ENCODE measurements at places on chromosomes 12 and 14. TPM values are rescaled to one million over a fixed set of nuclear protein-coding genes. Genes with fewer than 3 reads are reported as not detected.

IL31 gene
- 4.0 TPM for total RNA-seq

DNA sequence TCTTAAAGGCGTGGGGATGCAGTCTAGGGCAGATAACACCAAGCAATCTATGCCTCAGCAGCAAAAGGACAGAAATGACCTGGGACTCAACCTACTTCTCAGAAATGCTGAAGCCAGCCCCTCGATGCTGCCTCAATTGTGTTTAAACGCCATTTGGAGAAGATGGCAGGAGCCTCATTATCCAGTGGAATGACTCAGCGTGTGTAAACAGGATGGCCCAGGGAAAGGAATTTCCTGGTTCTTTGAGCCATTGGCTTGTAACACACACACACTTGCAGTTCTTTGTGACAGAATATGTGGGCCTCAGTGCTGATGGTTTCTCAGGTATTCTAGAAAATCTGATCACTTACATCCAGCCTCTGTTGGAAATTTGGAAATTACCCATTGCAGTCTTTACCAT is 154.3 kb downstream of the NTF3 start:
- DNase-seq = no peak

DNA sequence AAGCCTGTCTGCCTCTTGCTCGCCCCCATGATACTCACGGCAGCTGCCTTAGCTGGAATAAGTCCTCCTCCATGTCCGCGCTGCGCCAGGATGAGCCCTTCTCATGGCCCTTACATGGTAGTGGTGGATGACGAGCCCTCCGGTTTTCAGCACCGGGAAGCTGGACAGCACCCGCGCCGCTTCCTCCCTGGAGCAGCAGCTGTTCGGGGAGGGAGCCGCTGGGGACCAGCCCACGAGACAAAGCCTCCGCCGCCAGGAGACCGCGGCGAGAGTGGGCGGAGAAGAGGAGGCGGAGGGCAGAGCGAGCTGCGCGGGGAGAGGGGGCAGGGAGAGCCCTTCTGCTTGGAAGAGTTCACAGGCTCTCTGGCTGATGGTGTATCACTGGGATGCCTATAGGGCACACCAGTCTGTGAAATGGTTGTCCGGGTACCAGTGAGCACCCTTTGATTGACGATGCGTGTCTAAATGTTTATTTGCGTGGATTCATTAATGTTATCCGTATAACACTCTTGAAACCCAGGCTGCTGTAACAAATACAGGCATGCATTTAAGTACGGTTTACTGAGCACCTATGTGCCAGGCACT is at the start of gene SVOP:
Gene SVOP (minus strand): TSS at position 273 of the 585 bp plus-strand sequence. CDS start 200 bp downstream, at position 73.
- peak; percentile 63 for DNase-seq

GRCh38 chr12:125222876-125223275 is 157.6 kb downstream of the AACS start:
- DNase-seq = no peak

OR4K14 gene
- total RNA-seq = not detected

DNA sequence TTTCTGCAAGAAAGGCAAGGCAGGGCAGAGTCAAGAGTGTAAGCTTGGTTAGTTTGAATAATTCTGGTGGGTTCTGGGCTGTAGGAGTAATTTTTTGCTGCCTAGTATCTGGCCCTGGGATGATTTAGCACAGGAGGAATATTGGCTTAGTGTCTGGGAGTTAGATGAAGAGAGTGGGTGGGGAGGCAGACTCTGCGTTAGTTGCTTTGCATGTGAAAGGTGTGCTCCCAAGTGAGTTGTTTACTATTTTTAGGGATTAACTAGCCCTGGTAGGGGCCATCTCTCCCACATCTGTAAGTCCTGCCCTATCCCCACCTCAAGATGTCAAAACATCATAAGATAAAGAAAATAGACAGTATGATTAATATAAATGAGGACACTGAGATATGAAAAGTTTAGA is 249.7 kb downstream of the LRIG3 start:
- no peak for DNase-seq

DNA sequence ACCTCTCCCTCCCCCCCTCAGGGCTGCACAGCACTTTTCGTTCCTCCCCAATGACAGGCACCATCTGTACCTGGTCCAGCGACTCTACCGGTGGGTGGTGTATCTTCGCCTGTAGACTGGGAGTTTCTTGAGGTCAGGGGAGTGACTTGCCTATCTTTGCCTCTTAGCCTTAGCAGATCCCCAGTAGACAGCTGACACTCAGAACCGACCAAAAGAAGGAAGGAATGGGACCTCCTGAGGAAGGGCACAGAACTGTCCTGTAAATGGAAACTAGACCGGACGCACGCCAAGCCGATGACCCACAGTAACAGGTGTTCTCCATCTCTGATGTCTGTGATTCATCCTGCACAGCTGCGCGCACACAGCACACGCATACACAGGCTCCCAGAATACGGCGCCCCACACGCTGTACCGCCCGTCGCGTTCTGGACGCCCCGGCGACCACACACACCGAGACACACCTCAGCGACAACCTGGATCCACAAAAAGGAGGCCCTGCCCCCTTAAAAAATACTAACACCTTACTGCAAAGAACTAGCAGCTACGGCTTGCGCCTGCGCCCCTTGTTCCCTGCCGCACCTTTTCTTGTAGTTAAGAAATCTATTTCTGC is 673 bp upstream of the TTC9 start:
- peak; percentile 79 for DNase-seq

TSPAN19 gene
- not detected for total RNA-seq

DNA sequence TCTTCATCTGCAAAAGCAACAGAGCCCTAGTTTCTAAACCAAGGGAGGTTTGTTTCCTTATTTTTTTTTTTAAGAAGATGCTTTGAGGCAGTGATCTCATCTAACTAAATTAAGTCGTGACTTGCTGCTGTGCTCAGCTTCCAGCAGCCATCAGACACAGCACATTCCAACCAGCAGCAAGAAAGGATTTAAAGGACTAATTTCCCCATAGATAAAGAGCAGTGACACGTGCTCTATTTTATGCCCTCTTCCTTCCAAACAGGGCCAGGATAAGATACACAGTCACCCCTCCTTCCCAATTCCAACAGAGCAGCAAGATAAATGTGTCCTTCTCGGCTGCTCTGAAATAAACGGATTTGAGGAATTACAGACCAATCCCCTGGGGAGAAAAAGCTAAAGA is 81.7 kb downstream of the PRKAB1 start:
- DNase-seq = no peak

SOX5 gene
- 0.88 TPM for total RNA-seq

DNA sequence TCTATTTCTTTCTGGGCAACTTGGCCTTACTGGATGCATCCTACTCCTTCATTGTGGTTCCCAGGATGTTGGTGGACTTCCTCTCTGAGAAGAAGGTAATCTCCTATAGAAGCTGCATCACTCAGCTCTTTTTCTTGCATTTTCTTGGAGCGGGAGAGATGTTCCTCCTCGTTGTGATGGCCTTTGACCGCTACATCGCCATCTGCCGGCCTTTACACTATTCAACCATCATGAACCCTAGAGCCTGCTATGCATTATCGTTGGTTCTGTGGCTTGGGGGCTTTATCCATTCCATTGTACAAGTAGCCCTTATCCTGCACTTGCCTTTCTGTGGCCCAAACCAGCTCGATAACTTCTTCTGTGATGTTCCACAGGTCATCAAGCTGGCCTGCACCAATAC is 5.3 kb downstream of the OR4N5 start:
- no peak for DNase-seq

DNA sequence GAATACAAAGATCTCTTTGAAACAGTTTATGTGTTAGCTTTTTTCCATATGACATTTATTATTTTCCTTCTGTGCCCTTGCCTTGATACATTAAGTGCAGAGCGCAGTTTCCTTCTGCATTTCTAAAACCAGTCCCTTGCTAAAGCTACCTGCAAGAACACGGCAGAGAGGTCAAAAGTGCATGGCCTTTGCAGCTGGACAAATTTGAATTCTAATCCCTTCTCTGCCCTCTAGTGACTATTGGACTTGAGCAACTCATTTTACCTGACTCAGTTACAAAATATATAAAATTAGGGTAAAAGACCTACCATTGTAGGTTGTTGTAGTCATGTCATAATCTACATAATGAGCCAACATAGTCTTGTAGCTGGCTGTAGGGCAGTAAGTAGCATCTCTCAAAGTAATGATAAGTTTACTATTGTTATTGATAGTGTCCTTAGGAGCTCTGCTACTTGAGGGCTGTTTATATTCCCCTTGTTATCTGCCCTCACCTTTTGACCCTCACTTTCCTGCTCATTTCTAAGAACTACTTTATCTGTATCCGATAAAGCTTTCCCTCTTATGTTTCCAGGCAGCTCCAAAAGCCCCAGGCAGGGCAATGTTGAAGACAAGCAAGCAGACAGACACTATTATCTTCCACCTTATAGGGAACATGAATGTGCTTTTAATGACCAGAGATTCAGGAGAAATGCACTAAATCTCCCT is 120.0 kb upstream of the PDZRN4 start:
- DNase-seq = no peak
